Islet precursor cell (in vitro differentiated cells): ENCODE measurements at places on chromosomes 1 and 21.

DNA sequence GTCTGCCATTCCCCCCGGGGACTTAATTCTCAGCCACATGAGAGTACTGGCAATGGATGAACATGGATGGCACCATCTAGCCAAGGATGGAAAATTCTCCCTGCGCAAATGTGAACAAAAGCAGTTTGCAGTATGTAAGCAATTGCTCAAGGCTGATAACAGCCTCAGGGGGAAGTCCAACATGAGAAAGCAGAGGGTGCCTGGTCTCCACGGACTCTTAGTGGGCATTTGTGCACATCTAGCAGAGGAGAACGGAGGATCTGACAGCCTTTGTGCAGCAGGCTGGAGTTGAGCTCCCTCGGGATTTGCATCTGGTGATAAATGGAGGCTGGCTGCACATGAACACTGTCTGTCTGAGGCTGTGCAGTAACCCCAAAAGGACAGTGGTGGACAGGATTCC, 13.9 kb upstream of the OLIG1 start:
- no peak for DNase-seq

- no peak for DNase-seq
Observed at GRCh38 chr1:13703128-13703513, 3.1 kb downstream of the PRDM2 start.

GRCh38 chr1:214896921-214897320, 185.6 kb upstream of the KCNK2 start:
- DNase-seq: no peak

DNA sequence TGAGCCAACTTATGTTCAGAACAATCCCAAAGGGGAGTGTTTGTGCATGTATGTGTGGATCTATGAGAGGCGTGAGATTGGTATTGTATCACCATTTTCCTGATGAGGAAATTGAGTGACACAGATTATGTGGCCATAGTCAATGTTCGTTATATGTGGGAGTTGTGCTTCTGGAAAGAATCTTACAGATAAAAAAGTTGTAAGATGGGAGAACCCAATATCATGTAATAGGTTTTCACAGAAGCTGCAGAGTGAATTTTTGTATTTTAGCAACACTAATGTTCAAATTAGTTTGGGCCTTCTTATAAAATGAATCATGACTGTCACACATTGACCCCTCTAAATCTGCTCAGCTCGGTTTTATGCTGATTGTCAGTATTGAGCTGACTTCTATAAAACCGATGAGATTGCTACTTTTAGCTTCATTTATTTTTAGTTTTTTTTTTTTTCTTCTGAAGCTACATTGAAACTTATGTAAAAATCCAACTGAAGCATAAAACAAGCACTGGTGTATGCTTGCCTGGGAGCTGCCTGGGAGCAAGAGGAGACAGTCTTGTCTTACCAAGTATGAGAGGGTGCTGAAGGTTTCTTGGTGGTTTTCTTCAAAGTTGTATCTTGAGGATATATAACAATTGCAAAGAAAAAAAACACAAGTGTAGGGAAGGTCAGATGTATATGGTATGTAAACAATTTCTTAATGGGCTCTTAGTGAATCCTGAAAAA, 4.1 kb downstream of the RWDD3 start:
- DNase-seq: no peak

GRCh38 chr1:3785456-3786157, 10.7 kb downstream of the LRRC47 start:
- no peak for DNase-seq

DNA sequence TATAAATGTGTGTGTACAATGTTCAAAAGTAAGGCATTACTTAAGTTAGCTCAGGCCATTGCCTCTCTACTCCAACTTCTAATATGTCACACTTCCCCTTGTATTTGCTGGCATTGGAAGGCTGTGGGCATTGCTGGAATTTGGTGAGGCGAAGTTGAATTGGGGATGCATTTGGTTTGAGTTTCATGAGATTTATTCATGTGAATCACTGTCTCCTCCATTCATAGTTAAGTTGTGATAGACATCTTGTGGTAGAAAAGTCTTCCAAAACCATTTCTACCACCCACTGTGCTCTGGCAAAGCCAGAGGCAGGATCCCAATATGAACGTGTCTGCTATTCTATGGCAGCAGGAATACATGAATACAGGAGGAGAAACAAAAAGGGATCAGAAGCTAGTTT, 397.8 kb upstream of the USP24 start:
- no peak for DNase-seq

- no peak for DNase-seq
Observed at GRCh38 chr1:221328371-221328770, 413.5 kb downstream of the DUSP10 start.

DNA sequence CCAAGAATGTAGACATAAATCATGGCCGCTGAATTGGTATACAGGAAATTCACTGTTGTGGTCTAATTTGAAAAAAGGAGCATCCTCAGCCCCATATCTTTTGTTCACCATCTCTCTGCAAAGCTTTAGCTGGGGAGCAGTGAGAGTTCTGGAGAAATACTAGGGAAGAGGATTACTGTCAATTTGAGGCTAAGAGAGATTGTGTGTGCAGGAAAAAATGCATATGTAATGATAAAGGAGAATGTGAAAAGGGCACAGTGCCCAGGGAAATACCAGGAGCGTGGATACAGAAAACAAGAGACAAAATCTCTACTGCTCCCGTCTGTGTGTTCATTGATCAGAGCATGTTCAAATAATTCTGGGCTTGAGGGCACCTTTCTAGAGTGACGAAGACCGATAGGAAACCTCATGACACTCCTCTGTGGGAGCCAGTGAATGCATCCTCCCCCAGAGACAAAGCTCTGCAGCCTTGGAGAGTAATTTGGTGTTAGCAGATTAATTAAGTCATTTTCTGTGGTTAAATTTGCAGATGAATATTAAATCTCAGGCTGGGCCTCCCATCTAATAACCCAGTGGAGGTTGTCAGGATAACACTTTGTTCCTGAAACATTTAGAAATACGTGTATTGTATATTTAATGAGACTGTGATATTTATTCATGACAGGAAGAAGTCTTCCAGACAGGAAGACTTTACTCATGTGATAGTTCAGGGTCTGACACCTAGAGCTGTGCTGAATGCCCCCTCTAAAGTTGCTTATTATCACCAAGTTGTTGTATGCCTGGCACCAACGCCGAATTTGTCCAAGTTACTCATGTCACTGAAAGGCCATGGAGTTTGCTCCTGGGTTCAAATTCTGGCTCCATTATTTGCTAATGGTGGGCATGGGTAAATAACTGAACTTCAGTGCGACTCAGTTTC, 287.3 kb upstream of the SGIP1 start:
- DNase-seq: no peak

GRCh38 chr1:153711026-153711425, 16.8 kb upstream of the INTS3 start:
- no peak for DNase-seq

DNA sequence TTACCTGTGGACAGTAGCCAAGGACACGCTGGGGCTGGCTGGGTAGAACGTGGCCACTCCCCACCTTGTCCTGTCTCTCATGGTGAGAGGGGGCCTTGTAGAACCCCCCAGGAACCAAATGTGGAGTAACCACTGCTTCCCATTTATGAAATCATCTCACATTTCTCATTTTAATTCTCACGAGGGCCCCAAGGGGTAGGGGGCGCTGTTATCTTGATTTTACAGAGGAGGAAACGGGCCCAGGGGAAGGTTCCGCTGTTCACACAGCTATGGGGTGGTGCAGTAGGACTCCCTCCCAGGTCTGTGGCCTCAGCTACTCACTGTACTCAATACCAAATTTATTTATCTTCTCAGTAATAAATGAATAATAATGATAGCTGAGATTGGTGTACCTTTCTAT, 5.5 kb downstream of the SMPDL3B start:
- no peak for DNase-seq

DNA sequence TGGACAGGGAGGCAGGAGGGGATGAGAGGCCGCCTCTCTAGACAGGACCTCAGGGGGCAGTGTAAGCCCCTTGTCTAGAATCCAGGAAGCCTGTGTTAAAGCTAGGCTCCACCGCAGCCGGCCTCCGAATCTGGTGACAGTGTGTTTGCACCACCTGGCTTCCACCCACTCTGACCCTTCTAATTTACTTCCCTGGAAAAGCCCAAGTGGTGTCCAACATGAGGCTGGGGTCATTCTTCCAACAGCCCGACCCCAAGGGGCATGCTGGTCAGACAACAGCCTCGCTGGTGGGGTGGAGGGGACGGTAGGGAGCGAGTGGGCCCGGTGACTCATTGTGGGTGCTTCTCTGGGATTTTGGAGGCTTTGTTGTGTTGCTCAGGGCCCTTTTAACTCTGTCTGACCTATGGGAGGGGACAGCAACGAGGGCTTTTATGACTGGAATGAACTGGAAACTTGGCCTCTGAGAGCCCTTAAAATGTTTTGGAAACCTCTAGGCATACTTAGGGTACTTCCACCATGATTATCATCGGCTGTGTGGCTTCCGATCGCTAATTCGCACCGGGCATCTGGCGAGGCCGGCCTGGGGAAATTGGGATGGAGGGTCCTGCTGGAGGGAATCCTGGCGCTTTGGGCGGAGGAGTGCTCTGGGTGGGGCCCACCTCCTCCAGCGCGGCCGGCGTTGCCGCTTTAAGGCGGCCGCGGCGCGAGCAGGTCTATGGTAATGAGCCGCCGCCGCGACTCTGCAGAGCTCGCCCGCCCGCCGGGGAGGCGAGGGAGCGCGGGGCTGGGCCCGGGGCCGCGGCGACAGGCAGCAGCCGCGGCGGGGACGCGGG, at the start of gene CELSR2:
Gene CELSR2 (plus strand): TSS at position 743 of the 833 bp plus-strand sequence. CDS start 541 bp downstream, outside the sequence.
- peak; percentile 82 for DNase-seq

DNA sequence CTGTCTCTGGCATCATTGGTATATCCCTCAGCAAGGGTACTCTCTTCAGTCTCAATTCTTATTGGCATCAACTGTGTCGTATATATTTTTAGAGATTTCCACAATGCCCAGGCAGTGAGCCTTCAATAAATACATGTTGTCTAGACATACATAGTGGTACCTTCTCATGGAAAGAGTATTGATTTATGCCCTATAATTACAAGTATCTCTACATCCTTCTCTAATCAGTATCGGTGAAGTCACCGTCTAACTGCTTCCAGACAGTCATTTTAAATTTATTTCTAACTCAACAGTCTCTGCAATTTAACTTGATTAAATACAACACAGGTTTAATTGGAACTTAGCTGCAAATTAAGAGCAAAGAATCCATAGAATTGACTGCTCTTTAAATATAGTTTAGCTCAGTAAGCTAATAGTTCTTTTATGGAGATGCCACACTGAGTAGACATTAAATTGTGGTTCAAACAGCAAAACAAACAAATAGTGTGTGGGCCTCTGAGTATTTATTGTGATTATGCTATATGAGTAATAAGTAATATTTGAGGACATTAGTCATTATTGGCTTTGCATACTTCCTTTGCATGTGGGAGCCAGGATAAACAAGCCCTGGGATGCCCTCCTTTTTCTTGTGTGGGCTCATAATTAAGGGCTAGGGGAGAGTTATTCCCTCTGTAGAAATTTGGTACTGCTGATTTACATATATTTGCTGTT, 126.9 kb upstream of the DUSP10 start:
- no peak for DNase-seq

- no peak for DNase-seq
Observed at GRCh38 chr1:206666031-206666561, 18.6 kb upstream of the MAPKAPK2 start.

DNA sequence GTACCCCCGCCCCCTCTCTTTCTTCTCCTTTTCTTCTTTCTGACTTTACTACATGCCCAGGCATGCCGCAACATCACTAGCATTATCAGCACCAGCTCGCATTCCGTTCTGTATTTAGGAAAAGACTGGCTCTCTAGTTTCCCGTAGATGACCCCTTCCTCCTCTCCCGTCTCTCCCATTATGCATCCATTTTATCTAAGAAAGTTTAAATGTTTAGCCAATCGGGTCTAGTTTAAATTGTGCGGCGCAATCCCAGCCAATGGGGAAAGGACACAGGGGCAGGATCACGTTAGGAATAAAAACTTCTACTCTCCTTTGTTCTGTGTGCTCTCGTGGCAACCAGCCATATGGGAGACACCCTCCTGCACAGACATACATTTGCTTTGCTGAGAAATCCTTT, 2.3 kb upstream of the KRTAP10-7 start:
- no peak for DNase-seq

DNA sequence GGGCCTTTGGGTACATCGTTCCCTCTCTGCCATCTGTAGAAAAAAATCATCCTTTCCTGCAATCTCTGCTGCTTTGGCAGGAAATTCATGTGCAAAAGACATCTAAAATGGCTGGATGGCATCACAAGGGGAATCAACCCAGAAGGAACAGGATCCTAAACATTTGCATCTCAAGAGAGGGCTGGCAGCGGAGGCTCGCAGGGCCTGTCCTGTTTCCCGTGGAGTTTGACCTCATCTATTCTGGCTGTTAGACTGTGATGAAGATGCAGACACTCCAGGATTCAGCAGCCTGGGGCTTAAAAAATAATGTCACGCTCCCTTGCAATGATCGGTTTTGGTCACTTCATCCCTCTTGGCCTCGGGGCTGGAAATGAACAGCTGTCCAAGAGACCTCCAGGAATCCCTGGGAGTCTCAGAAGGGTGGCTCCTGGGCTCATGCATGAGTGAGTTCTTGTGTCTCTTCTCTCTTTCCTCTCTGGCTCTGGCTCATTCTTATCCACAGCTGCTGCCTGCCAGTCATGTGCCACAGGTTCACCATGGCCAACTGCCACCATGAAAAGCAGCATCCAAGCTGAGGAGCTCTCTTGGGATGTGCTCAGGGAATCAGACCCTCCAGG, 16.1 kb upstream of the PCP4 start:
- no peak for DNase-seq

- DNase-seq: no peak
Observed at GRCh38 chr1:110734133-110734680, 59.5 kb upstream of the KCNA3 start.

DNA sequence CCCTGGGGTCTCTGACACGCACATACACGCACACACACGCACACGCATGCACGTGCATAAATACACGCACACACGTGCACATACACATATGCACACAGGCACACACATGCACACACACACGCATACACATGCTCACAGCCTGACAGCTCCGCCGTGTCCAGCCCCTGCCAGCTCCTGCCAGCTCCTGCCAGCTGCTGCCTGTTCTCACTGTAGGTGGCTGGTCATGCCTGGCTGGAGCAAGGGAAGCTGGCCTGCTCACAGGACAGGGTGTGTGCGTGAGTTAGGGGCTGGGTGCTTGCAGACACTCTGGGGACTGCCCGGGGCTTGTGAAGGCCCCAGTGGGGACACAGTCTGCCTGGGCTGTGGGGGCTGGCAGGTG, 4.9 kb downstream of the PLCH2 start:
- DNase-seq: no peak

GRCh38 chr21:45129189-45129923, 55.0 kb downstream of the ADARB1 start:
- DNase-seq: no peak

DNA sequence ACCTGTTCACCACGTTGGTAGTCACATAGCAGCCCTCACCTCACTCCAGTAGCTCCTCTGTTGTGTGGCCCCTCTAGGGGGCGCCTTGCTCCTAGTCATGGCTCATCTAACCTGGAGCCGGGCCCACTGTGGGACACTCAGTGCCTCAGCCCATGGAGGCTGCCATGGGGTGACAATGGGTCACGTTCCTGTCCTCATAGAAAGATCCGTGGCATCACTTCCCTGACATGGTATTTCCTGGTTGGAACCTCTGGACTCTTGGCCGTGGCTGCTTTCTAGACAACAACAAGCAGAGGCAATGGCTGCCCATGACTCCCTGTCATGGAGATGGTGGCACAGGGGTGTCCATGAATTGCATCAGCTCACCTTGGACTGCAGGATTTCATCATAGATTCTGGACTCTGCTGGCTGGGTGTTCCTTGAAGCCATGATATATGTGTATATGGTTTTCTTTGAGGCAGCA, 27.5 kb upstream of the SLAMF6 start:
- no peak for DNase-seq

GRCh38 chr1:109243860-109244552, 5.3 kb upstream of the CELSR2 start:
- no peak for DNase-seq

GRCh38 chr1:158148468-158148867, 32.2 kb upstream of the CD1D start:
- no peak for DNase-seq
